ENCODE measurements at places on chromosomes 5 and 9. TPM values are rescaled to one million over a fixed set of nuclear protein-coding genes. Genes with fewer than 3 reads are reported as not detected.
A peak's percentile ranks its signal among the peaks of the same experiment; 100 is the strongest.

DNA sequence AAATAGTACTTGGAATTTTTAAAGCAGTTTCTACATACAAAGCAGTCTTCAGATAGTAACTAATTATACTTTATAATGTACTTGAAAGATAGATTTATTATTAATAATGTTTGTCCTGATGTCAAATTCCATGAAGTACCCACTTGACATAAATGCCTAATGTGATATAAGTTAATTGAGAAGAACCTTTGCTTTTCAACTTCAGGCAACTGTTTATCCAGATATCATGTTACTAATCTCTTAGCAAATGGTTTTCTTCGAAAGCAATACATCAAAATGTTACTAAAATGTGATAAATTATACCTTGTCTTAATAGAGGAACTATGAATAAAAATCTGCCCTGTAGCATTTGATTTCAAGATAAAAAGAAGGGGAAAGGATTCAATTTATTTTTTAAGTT lies 146.8 kb upstream of the FBXL17 start:
- DNase-seq: no peak

DNA sequence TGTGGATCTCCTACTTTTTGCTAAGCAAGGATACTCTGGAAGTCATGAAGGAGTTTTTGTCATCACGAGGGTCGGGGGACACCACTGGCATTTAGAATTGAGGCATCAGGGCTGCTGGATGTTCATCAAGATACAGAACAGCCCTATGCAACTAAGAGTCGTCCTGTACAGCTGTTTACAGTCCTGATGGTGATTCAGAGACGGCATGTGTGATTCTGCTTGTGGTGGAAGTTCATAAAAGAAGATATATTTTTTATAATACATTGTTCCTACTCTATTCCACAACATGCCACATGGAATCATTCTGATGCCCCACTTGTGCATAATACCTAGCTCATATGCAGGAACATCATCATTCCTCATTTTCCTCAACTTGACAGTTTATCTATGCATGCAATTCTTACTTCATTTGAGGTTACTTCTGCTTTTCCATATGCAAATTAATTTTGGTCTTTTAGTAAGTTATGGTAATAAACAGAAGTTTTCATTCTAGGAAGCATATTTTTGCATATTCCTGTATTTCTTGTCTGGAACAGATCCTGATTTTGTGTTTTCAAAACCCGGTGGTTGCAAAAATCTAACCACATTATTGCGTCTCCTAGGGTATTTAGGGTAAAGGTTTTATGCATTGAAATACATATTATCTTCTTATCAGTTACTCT lies 155.2 kb downstream of the ARHGEF28 start:
- no peak for DNase-seq

DNA sequence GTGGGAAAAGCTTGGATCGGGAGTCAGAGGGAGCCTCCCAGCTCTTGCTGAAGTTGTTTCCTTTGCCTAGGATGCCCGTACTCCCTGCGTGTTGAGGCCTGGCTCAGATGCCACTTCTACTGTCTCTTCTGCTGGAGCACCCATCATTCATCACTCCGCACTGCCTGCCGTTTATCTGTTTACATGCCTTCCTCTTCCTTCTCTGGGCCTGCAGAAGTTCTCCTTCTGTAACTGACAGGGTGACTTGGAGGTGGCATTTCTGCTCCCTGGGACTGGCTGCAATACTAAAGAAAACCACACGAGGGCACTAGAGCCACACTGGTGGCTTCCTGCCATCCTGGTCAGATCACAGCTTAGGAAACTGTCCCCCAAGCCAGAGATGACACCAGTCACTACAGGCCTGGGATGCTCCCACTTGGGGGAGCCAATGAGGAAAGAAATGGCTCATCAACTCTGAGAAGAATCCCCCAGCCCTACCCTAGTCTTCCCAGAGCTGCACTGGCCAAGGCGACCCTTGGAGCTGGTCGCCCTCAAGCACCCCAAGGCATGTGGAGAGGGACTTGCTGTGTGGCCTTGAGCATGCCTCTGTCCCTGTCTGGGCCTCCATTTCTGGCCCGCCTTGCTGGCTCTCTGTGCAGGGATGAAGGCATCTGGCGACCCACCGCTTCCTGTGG lies 9.7 kb upstream of the SLC25A51 start:
- peak; percentile 89 for DNase-seq

GRCh38 chr9:109852556-109852955 lies 72.6 kb downstream of the PALM2AKAP2 start:
- no peak for DNase-seq

Gene PCDHB13
- total RNA-seq: not detected

Gene VAV2
- 3.4 TPM for total RNA-seq

Gene IRX1
- total RNA-seq: not detected

Gene PLPP7
- total RNA-seq: 0.26 TPM

Measured in activated naive CD4-positive, alpha-beta T cell treated with anti-CD3 and anti-CD28 coated beads for 36 hours (primary cell).